ENCODE measurements at places on chromosomes 11 and 22.
A peak's percentile ranks its signal among the peaks of the same experiment; 100 is the strongest.

DNA sequence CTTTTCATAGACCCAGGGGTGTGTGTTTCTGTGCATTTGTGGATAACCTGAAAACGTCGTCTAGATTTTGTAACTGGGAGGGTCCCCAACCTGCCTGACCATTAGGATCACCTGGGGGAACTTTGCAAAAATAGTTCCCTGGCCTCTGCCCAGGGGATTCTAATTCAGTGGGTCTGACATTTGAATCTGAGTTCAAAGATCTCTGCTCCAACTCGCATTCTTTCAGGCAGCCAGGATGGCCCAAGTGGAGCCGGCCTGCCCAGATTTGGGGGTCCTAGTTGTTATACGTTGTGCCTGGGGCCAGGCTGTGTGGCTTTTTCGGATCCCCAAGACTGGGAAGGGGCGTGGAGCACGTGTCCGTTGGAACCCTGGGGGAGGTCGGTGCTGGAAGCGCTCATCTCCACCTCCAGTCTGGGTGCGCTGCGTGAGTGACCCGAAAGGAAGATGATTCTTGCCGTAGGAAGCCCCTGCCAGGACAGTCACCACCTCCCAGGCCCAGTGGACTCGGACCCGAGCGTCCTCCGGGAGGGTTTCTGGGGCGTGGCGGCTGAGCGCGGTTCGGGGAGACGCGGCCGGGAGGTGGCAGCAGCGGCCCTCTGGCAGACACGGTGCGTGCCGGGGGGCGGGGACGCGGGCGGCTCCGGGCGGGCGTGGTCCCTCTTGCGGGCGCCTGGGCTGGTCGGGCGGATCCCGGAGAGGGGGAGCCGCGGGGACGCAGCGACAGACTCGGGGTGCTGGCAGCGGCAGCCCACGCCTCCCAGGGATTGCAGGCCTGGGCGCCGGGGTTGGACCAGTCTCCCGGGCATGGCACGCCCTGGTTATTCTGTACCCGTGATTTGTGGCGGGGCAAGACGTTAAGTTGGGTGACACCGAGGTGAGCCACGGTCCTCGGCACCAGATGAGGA, 29.2 kb upstream of the PLET1 start:
- peak; percentile 90 for DNase-seq

DNA sequence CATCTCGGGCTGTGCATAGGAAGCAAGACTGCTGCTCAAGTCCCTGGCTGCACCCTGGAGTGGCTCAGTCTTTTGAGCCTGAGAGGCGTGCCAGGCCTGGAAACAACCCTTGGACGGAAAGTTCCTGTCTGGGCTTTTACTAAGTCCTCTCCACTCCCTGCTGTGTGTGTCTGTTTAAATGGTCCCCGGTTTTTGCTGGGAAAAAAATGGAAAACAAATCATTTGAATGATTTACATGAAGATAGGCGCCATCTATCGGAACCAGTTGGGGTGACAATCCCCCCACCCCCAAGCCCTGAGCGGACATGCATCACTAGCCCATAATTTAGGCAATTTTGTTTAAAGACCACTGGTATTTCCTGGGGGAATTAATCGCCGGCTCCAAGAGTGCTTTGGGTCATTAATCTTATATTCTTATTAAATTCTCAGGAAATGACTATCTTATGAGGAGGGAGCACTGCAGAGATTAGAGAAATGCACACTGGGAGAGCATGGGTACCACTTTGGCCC, 2.7 kb upstream of the GAB2 start:
- DNase-seq: peak; percentile 60

GRCh38 chr22:39614442-39614841, 43.9 kb downstream of the CACNA1I start:
- DNase-seq: no peak

- peak; percentile 84 for DNase-seq
Measured at GRCh38 chr22:47107431-47107830, 345.0 kb downstream of the TBC1D22A start.

- DNase-seq: peak; percentile 94
Measured at GRCh38 chr22:46007848-46008261, 30.9 kb upstream of the WNT7B start.

GRCh38 chr11:104526006-104526405, 362.1 kb upstream of the PDGFD start:
- DNase-seq: no peak

DNA sequence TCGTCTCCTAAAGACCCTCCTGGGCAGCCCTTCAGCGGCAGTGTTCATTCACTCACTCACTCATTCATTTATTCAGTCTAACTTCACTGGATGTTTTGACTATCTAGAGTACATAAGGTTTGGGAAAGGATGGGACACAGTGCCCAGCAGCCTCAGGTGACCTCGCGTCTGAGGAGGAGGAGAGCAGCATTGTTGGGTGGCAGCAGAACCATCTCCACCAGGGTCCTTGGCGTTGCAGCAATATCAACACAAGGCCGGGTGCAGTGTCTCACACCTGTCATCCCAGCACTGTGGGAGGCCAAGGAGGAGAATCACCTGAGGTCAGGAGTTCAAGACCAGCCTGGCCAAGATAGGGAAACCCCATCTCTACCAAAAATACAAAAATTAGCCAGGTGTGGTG, 408.0 kb downstream of the BRD1 start:
- DNase-seq: no peak

DNA sequence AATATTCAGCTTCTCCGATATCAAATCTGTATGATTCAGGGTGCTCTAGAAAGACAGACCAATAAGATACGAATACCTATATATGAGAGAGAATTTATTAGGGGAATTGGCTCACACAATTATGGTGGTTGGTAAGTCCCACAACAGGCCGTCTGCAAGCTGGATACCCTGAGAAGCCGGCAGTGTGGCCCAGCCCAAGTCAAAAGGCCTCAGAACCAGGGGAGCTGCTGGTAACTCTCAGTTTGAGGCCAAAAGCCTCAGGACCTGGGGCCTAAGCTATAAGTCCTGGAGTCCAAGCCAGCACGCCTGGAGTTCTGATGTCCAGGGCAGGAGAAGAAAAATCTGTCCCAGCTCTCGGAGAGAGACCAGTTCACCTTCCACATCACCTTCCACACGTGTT, 318.7 kb downstream of the BRD1 start:
- DNase-seq: no peak

DNA sequence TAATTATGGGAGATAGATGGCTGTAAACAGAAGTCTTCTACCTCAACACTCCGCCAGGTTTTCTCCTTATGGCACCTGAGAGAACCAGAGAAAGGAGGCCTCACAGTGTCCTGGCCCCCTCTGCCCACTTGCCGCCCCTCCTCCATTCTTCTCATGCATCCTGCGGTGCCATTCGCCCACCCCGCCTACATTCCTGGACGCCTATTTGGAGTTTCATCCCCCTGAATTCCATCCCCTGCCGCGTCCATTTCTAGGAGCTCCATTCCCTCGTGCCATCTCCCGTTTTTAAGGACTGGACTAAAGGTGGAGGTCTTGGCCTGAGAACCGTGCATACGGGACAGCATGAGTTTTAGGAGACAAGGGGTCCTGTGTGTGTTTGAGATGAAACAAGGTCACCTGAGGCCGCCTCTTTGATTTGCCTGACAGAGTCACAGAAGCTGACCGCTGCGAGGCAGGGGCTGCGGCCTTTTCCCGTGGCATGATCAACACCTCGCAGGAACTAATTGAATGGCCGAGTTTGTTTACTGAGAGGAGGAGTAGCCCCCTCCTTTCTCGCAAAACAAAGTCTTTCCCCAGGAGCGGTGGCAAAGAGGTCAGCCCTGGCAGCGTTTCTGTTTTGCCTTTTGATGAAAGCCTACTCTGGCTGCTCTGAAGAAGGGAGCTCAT, 246.2 kb downstream of the ST3GAL4 start:
- no peak for DNase-seq

DNA sequence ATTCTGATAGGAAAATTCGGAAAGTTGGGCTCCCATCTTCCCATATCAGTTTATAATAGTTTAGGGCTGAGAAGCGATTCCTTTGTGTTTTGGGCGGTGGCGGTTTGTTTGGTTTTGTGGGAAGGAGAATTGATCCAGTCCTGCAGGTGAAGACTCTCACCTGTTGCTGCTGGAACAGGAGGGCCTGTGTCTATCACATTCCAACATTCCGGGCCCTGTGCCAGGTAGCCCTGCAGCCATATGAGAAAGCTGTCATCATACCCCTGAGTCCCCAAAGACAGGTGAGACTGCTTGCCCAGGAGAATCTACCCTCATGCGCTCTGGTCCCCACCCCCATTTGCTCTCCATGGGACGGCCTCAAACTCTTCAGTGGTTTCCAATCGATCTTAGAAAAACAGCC, 62.1 kb downstream of the TRAF6 start:
- no peak for DNase-seq

GRCh38 chr22:37148742-37149665, 712 bp downstream of the IL2RB start:
- no peak for DNase-seq

GRCh38 chr22:44337678-44338004, 24.9 kb upstream of the SHISAL1 start:
- DNase-seq: peak; percentile 81

DNA sequence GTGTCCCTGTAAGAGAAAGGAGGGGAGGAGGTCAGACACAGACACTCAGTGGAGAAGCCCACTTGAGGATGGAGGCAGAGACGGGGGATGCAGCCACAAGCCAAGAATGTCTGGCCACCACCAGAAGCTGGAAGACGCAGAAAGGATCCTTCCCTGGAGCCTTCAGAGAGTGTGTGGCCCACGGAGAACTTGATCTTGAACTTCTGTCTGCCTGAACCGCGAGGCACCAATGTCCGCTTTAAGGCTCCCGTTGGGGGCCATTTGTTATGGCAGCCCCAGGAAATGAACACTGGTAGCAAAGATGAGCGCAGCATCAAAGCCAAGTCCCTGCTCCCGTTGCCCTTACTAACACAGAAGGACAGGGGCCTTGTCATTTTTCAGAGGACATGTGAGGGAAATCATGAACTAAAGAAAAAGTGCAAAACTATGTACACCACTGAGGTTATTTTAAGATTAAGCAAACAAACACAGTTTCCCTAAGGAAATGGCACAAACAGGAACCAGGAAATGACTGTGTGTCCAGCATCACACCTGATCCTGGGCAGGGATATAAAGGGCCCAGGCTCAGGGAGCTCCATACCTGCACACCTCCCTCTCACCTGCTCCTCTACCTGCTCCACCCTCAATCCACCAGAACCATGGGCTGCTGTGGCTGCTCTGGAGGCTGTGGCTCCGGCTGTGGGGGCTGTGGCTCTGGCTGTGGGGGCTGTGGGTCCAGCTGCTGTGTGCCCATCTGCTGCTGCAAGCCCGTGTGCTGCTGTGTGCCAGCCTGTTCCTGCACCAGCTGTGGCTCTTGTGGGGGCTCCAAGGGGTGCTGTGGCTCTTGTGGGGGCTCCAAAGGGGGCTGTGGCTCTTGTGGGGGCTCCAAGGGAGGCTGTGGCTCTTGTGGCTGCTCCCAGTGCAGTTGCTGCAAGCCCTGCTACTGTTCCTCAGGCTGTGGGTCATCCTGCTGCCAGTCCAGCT, at the start of gene KRTAP5-6:
KRTAP5-6 (plus strand) TSS at position 588 of the 963 bp plus-strand sequence; CDS start at position 639, 51 bp downstream.
- no peak for DNase-seq

- no peak for DNase-seq
Measured at GRCh38 chr11:41250408-41250935, 209.0 kb downstream of the LRRC4C start.

GRCh38 chr22:19889951-19890350, 35.3 kb upstream of the GNB1L start:
- no peak for DNase-seq

GRCh38 chr22:45823336-45823735, 151.7 kb downstream of the ATXN10 start:
- DNase-seq: no peak

DNA sequence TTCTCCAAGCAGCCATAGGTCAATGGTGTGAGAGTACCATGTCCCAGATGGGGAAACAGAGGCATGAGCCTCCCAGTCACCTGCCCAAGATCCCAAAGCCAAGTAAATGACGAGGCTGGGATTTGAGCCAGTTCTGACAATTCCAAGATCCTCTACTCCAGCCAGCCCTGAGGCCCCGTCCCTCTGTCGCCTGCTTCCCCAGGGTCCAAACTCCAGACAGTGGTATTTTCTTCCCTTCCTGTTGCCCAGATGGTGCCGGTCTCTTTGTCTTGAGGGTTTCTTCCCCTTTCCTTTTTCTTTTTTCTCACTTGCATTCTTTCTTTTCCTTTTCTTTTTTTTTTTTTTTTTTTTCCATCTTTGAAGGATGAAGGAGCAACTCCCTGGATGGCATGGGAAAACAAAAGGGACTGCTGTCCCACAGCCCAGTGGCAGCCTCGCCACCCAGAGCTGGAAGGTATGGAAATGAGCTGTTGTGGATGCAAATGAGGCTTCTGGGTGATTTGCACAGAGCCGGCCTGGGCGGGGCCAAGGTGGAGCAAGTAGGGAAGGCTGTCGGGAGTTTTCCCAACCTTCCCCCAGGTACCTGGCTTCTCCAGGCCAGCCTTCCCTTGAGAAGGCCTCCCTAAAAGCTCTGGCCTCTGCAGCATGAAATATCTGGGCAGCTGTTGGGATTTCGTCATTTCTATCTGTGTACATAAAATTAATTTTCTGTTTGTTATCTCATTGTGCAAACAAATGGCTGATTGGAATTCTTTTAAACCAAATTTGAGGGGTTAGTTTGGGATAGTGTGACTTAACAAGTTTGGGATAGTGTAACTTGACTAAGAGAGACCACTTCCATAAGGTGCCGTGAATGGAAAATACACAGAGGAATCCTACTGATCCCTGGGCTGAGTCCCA, 146.8 kb downstream of the MN1 start:
- no peak for DNase-seq

DNA sequence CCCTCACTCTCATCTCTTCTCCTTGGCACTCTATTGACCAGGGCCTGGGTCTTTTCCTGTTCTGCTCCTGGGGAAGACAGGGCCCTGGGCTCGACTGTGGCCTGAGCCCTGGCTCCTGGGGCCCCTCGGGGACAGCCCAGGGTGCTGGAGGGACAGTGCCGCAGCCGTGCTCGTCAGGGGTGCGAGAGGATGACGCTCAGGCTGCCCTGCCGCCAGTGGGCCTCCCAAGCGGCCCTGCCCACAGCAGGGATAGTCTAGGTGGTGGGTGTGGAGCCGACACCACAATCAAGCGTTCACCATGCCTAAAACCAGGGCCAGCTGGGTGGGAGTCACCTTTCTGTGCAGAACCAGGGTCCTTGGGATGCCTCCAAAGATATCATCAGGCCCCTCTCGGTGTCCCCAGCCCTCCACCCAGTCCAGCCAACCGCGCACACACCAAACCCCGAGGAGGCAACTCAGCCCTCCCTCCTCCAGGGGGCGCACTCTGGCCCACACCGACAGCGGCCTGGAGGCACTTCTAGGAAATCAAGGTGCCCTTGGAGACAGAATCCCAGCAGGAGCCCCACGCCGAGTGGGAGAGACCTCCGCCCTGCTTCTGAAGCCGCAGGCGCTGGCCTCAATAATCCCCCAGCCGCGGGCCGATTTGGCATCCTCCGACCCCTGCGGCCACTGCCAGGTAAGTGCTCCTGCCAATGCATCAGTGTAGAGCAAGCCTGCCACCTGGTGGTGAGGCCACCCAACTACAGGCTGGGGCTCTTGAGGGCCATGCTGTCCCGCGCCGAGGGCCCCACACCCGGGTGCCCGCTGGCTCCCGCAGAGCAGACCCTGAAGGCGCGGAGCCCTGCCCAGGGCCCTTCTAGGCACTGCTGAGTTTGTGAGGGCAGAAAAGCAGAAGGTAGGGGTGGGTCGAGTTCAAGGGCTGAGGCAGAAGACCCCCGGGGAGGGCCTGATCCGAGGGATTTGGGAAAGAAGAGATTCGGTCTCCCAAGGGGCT, 496.4 kb downstream of the BUD13 start:
- no peak for DNase-seq

- no peak for DNase-seq
Measured at GRCh38 chr11:46414466-46414796, 22.9 kb upstream of the CHRM4 start.
